Islet precursor cell (in vitro differentiated cells): ENCODE measurements at places on chromosomes 2 and 18.

DNA sequence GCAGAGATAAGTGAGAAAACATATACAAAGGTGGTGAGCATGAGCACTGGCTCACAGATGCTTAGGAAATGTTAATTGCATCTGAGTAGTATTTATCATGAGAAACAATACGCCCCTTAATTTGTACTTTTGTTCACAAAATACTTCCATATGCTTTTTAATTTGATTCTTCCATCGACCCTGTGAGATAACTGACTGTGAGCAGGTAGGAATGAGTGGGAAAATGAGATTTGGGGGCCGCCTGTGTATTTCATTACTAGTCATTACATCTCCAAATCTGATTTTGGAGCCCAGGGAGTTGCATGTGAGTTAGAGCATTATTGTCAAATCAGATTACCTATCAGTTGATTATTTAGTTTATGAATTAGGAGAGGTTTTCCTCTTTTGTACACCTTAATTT lies 36.7 kb upstream of the NPC1 start:
- peak; percentile 7 for DNase-seq

DNA sequence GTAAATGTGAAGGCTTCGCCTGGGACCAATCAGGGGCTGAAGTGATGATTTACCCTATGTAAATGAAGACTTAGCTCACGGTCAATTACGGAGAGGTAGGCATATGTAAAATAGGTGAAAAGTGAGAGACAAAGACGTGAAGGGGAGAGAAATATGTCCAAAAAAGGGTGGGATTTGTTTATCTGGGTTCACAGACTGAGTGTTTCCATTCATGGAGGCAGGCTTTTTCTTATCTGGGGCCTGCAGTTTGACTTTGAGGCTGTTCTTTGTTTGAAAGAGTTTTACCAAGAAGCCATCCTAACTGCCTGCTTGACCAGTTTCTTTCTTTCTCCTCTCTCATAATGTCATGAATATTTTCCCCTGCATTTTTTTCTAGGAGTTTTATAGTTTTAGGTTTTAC lies 202.7 kb downstream of the NYAP2 start:
- no peak for DNase-seq

GRCh38 chr2:134244086-134244485 lies 9.8 kb upstream of the MGAT5 start:
- DNase-seq: no peak

GRCh38 chr2:6957910-6958615 lies 40.9 kb downstream of the RNF144A start:
- peak; percentile 40 for DNase-seq

GRCh38 chr2:27145682-27146081 lies 3.1 kb upstream of the TCF23 start:
- DNase-seq: no peak

DNA sequence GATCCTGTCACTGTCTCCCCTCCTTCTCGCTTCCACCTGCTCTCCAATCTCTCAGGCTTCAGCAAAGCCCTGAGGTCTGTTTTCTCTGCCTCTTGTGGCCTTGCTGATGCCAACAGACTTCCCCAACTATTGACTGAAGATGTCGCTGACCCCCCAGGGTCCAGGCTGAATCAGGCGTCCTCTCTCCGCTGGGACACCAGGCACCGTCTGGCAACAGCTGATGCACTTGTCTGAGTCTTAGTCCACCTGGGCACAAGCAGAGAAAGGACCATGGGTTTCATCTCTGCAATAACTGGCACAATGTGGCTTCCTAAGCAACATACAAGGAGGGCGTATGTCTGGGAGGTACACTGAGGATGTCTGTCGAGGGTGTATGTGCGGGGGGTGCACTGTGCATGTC lies 248.7 kb upstream of the MYT1L start:
- peak; percentile 24 for DNase-seq

GRCh38 chr2:2039826-2040225 lies 291.2 kb downstream of the MYT1L start:
- no peak for DNase-seq

DNA sequence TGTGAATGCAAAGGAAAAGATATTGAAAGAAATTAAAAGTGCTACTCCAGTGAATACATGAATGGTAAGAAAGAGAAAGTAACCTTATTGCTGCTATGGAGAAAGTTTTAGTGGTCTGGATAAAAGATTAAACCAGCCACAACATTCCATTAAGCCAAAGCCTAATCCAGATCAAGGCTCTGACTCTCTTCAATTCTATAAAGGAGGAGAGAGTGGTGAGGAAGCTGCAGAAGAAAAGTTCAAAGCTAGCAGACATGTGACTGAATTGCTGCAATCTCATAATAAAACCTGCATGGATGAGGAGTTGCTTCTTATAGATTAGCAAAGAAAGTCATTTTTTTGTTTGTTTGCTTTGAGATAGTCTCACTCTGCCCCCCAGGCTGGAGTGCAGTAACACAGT lies 130.2 kb downstream of the DNAH6 start:
- no peak for DNase-seq

- no peak for DNase-seq
These were observed 246.8 kb downstream of the RAD51AP2 start for GRCh38 chr2:17271416-17271815.

GRCh38 chr2:212794471-212794870 lies 255.9 kb upstream of the ERBB4 start:
- no peak for DNase-seq

- no peak for DNase-seq
These were observed 119.1 kb downstream of the FSIP2 start for GRCh38 chr2:185857691-185858090.

DNA sequence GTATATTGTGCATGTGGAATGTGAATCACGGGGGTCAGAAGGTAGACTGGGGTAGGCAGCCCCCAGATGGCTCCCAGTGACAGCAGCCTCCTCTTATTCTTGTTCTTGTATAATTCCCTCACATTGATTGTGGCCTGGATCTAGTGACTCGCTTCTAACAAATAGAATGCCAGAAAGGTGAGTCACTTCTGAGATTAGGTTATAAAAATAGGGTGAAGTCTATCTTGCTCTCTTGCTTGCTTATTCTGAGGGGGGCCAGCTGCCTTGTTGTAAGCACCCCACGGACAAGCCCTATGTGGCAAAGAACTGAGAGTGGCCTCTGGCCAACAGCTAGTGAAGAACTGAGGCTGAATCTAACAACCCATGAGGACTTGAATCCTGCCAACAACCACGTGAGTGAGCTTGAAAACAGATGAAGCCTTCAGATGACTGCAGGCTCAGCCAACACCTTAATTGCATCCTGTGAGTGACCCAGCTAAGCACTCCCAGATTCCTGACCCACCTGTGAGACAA lies 15.6 kb upstream of the RMND5A start:
- peak; percentile 79 for DNase-seq

DNA sequence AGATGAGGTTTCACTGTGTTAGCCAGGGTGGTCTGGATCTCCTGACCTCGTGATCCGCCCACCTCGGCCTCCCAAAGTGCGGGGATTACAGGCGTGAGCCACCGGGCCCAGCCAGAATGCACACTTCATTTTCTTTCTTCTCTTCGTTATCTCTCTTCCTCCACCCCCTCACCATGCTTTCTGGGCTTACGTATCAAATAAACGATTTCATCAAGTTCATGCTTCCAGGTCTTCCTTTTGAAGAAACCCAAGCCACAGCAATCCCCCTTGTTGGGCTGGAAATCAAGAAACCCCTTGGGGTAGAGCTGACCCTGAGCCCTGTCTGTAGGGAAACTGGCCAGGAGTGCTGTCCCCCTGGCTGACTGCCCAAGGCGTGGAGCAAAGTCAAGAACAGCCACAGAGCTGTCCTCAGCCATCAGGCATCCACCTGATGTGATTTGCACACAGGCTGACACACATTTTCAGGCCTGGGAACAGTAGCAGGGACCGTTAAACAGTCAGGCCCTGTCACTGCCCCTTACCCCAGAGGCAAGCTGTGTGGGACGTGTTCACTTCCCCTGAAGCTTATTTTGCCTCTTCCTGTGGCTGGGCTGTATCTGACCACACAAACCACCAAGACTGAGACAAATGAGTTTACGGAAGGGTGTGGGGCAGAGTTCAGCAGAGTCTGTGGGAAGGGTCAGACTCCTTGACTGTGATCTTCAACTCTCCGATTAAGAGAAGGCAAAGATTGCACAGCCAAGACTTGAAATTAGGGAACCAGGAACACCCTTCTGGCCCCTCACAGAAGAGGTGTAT lies 15.1 kb upstream of the NMUR1 start:
- DNase-seq: peak; percentile 82

DNA sequence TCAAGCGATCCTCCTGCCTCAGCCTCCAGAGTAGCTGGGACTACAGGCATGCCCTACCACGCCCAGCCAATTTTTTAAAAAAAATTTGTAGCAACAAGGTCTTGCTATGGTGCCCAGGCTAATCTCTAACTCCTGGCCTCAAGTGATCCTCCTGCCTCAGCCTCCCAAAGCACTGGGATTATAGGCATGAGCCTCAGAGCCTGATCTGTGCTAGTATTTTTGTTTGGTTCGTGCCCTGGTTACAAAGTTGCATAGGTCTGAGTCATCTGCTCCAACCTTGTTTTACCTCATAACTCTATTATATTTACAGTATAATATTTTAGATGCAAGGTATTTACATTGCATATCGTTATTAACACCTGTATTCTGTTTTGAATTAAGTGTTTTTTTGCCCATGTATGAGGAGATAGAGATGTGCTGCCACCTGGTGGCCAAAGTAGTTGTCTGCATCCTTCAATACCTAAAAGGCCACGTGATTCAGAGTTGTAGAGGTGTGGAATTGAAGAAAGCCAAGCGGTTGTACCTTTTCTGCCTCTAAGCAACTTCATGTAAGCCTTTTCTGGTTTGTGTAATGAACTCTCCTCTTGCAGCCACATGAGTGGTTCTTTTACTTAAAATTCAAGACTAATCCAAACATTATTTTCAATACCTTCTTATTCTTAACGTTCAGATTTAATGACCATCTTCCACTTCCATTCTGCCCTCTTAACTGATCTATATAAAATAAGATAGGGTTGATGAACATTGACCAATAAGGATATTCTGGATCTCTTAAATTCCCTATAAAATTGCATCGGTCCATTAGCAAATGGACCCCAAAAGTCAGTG lies 19.9 kb upstream of the CABYR start:
- peak; percentile 72 for DNase-seq

GRCh38 chr18:70462078-70462439 lies 173.2 kb downstream of the SOCS6 start:
- DNase-seq: no peak

DNA sequence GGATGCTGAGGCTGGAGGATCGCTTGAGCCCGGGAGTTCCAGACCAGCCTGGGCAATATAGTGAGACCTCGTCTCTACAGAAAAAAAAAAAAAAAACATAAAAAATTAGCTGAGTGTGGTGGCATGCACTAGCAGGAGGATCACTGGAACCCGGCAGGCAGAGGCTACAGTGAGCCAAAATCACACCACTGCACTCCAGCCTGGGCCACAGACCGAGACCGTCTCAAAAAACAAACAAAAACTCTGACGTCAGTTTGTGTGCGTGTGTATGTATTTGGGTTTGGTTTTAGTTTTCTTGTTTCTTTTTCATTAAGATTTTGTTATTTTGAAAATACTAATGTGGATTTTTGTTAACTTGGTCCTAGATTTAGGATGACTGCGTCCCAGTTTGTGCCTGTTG lies 19.0 kb downstream of the CEP68 start:
- no peak for DNase-seq

DNA sequence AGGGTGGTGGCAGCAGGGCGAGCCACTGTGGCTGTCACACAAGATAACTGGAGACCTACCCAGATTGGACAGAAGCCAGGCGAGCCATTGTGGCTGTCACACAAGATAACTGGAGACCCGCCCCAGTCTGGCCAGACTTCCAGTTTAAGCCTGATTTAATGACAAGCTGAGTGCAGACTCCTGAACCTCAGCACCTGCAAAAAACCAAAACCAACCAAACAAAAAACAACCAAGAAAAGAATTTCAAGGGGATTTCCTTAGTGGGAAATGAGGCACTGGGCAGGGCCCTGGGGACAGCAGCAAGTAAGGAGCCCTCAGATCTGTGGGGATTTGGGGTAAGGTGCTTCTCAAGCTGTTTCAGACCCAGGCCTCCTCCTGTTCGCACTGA lies 95.2 kb upstream of the BOD1L2 start:
- peak; percentile 22 for DNase-seq

GRCh38 chr2:221203125-221203524 lies 369.0 kb downstream of the EPHA4 start:
- no peak for DNase-seq

GRCh38 chr2:55419233-55419678 lies 400 bp downstream of the CCDC88A start:
- DNase-seq: peak; percentile 75

DNA sequence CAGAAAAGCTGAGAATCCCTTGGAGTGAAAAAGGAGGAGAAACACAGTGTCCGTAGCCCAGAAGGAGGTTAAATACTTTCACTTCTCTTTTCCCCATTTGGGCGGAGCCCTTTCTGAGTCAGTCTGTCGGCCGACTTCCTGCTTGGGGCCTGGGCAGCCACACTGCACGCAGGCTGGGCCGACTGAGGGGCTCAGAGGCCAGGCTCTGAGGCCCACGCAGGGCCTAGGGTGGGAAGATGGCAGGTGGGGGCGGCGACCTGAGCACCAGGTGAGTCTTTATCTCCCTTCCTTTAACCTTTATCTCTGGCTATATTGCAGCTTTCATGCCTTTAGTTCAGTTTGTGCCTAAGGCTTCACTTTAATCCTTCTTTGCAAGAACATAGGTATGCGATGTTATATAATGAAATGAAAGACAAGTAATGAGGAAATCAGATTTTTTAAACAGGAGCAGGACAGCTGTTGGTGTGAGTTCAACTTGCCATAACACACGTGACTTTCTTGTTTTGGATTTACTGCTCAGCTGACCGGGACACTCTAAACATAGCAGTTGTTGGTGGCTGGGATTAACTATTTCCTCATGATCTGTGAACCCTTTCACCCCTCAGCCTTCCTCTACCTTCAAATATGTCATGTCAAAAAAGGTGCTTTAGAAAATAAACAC lies at the start of gene SP100:
TSS of gene SP100 (plus strand) at position 141 of the 661 bp plus-strand sequence. CDS start at position 237, 96 bp downstream.
- no peak for DNase-seq

- no peak for DNase-seq
These were observed 147.1 kb downstream of the ARHGAP28 start for GRCh38 chr18:6876641-6877041.

- peak; percentile 73 for DNase-seq
These were observed 39.4 kb upstream of the EFHD1 start for GRCh38 chr2:232593982-232594381.

GRCh38 chr2:37342591-37343220 lies 1.7 kb upstream of the QPCT start:
- no peak for DNase-seq

GRCh38 chr18:62280786-62281185 lies 44.3 kb upstream of the TNFRSF11A start:
- no peak for DNase-seq

DNA sequence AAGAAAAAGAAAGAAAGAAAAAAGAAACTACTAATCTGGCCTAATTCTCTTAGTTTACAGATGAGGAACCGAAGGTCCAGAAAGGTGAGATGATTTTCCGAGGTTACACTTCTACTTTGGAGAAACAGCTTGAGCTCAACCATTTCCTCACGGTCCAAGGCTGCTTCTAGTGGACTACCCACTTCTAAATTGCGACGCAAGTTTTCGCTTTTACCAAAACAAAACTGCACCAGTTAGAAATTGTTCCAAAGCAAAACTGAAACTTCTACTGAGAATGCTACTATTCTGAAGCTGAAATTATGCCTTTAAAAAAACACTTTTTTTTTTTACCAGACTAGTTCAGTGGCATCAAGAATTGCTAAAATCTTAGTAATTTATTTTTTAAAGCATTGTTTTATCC lies 101.6 kb downstream of the INO80D start:
- no peak for DNase-seq

- DNase-seq: no peak
These were observed 1744.3 kb upstream of the PIK3C3 start for GRCh38 chr18:40210696-40211095.
